ENCODE measurements at places on chromosomes 16 and 17. TPM values are rescaled to one million over a fixed set of nuclear protein-coding genes. Genes with fewer than 3 reads are reported as not detected.

C17orf107 gene
- 8.9 TPM for total RNA-seq

DNA sequence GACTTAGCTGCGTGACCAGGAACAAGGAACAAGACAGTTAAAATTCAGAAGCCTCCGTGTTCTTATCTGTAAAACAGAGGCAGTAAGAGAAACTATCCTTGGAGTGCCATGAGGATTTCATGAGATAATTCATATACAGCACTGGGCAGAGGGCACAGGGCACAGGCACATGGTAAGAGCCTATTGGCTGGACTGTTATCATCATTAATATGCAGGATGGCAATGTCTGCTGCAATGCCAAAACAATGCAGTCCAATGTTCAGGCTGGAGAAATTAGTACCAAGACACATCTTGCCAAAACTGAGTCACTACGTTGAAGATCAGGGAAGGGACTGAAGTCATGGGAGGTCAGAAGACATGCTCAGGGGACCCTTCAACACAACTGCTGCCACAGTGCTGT is 13.6 kb downstream of the CDRT4 start:
- DNase-seq: no peak

DNA sequence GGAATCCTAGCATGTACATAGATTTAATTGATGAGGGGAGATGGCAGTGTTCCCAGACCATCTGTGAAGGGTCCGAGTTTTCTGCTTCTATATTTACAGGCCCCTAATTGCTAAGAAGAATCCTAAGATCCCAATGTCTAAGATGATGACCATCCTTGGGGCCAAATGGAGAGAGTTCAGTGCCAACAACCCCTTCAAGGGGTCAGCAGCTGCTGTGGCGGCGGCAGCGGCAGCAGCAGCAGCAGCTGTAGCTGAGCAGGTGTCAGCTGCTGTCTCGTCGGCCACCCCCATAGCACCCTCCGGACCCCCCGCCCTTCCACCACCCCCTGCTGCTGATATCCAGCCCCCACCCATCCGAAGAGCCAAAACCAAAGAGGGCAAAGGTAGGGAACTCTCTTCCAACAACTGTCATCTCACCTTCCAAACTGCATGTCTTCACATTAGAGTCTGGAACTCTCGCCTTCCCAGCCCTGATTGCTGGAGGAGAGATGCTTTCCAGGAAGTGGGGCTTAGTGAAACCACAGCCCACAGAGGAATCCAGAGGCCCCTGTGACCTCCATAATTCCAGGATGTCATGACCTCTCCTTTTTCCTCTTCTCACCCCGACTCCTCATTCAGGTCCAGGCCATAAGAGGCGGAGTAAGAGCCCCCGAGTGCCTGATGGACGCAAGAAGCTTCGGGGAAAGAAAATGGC is 4.7 kb downstream of the CHD3 start:
- DNase-seq: no peak

DNA sequence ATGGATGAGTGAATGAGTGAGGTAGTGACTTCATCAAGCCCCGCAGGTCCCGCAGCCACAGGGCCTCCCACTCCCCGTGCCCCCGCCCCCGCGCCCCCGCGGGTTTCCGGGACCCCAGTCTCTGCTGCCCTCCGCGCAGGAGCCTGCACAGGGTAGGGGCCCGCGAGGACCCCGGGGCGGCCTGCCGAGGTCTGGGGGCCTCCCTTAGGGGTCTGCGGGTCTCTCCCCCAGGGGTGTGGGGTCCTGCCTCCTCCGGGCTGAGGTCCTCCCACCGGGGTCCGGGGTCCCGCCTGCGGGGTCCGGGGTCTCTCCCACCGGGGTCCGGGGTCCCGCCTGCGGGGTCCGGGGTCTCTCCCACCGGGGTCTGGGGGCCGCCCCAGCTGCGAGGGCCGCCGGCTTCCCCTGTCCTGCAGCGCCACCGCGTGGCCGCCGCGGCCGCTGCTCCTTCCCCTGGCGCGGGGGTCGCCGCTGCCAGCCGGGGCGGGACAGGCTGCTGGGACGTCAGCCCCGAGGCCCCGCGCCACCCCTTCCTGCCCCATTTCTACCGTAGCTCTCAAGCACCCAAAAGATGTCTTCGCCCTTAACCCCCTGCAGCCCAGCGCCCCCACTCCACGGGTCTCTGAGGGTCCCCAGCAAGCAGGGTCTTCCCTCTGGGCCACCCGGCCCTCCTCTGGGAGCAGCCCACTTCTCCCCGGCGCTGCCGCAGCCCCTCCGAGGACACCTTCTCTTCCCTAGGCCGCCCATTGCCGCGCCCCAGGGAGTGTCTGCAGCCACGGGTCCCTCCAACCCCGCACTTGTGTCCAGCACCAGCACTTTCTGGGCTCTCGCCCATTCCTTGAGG is 10.4 kb upstream of the CHMP6 start:
- no peak for DNase-seq
